ENCODE measurements at places on chromosomes 13 and 19.

DNA sequence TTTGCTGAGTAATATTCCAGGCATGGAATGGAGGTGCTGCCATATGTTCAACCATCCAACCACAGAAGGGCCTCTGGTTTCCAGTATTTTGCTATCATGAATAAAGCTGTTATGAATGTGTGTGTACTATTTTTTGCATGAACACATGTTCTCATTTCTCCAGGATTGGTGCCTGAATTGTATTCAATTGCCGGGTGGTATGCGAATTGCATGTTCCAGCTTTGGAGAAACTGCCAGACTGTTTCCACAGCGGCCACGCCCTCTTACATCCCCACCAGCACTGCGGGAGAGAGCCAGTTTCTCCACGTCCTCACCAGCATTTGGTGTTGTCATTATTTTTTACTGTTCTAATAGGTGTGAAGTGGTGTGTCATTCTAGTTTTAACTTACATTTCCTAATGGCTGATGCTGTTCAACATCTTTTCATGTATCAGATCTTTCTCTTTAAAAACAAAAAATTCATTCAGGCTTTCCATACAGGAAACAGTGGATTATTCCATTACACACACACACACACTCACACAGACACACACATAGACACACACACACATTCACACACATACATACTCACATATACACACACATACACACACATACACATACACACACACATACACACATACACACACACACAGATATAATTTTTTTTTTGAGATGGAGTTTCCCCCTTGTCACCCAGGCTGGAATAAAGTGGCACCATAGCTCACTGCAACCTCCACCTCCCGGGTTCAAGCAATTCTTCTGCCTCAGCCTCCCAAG is 154.1 kb downstream of the PTPRS start:
- DNase-seq = no peak

DNA sequence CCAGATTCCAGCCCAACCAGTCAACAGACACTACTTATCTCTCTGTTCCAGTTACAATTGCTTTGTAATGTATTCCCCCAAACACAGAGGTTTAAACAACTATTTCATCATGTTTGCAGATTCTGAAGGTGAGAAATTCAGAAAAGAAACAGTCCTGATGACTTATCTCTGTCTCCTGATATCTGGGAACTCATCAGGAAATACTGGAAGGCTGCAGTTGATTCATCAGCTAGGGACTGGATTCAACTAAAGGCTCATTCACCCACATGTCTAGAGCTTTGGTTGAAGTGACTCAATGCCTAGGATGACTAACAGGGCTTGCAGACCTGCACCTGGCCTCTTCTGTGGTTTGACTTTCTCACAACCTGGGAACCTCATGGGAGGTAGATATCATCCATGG is 56.6 kb upstream of the GPC6 start:
- no peak for DNase-seq

DNA sequence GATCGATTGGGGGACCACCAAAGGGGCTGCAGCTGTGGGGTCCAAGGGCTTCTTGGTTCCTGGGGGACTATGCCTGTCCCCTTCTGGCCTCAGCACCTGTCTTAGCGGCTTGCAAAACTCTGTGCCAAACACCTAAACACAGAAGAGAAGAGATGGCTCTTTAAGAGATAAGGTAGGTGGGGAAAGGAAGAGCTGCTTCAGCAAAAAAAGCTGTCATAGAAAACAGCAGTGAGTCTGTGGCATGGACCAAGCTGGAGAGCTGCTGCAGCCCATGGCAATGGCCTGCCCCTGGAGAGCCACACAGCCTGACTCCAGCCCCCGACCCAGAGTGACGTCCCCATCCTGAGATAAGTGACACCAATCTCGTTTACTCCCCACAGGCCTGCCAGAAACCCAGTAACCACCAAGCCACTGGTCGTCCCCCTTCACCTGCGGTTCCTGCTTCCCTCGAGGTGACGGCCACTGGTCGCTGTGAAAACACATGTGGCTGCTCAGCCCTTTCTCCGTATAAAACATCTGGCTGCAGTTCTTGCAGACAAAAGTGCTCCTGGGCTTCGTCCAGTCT is 25.0 kb upstream of the NAPA start:
- no peak for DNase-seq

DNA sequence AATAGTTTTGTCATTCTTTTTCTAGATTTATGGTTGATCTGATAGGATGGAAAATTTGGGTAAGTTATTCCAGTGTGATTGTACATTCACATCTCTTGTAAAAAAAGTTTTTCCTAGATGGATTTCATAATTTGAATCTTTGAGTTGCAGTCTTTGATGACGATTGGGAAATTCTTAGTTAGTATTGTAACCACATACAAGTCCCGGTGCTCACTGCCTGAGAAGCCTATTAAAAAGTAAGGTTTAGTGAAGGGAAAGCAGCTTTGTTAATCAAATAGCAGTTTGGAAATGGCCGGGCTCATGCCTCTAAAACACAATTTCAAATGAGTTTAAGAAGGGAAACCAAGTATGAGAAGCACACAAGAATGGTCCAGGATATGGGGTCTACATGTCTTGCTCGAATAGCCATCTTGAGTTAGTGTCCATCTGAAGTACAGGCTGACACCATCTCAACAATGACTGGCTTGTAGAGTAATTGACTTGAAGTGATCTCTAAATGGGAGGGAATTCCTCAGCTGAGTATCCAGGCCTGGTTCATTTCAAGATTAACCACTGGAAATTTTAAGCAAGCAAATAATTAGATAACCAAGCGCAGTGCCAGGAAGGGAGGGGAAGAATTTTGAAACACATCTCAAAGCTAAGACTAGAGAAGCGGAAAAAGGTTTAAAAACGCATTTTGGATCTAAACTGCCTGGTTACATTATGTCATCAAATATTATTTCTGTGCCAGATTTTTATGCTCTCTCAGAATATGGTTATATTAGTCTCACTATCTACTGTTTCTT is 1145.6 kb upstream of the MIR17HG start:
- no peak for DNase-seq

DNA sequence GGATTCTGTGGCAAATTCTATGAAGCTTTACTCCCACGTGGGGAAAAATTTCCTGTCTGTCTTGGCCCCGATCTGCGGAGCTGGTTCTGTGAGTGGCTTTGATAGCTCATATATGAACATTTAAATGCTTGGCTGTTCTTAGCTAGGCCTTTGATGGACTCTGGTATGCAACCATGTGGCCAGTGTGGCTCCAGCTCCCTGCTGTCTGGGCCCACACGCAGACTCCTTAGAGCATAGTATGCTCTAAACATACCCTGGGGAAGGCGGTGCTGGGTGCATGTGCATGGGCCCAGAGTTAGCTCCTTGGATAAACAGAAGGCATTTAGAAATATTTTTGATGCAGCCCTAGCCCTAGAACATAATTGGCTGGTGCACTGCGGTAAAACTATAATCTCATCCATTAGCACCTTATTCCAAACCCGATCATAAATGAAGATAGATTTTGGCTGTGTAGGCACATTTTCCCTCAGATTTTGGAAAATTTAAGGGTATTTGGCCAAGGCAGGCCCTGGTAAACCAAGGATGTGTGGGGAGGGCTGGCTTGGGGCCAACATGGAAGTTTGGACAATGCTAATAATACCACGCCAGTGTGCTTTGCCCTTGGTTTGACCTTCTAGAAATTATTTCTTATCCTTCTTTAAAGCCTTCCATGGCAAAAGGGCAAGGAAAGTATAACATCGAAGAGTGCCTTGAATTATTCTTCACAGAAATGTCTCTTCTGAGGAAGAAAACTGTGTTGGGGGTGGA is 153.5 kb downstream of the LMO7 start:
- no peak for DNase-seq

- DNase-seq = peak; percentile 70
Measured at GRCh38 chr19:54418030-54418929, 3.0 kb downstream of the TTYH1 start.

DNA sequence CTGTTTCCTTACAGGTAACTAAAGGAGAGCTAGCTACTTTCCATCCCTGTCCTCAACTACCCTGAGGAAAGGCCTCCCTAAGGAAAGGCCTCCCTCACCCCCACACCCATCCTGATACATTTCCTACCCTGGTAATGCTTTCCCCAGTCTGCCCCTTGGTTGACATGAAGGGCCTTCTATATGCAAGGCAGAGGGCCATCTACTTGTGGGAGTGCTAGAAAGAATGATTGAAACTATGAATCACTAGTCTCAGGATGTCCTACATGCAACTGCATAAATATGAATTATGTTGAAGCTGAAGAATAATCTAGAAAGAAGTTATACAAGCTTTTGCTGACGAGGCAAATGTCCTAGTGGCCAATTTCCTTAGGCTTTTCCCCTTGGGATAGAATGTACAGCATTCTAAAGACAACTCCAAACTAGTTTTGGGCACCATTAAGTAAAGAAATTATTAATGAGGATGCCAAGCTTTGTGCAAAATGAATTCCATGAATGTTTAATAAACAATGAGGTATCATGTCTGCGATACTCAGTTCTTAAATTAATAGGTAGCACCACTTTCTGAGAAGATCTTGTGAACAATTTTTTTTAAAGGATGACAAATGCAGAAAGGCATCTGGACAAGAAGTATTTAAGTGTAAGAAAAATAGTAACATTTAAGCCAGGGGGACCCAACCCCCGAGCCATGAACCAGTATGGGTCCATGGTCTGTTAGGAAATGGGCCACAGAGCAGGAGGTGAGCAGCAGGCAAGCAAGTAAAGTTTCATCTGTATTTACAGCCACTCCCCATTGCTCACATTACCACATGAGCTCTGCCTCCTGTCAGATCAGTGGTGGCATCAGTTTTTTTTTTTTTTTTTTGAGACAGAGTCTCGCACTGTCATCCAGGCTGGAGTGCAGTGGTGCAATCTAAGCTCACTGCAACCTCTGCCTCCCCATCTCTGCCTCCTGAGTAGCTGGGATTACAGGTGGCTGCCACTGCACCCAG is 223.0 kb downstream of the LHFPL6 start:
- DNase-seq = no peak

DNA sequence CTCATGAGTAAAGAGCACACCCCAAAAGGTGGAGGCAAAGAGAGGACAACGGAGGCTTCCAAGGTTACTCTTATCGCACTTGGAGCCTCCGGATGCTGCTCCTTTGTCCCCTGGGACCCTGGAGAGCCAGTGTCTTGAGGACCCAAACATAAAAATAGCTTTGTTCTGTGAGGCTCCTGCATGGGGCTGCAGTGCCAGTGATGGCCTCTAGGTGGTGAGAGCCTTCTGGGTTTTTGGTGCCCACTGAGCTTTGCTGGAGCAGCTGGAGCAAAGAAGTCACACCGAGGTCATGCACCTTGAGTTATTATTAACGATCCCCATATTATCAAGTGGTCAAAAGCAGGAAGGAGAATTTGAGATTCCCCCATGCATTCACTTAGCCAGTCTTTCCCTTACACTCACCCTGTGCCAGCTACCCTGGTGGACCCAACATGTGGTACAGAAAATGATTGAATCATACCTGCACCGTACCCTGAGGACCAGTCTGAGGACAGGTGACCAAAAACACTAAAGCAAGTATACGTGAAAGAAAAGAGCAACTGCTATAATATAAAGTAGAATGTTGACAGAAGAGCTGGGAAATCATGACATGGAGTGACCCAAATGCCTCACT is 41.5 kb downstream of the ZNF682 start:
- DNase-seq = peak; percentile 49

DNA sequence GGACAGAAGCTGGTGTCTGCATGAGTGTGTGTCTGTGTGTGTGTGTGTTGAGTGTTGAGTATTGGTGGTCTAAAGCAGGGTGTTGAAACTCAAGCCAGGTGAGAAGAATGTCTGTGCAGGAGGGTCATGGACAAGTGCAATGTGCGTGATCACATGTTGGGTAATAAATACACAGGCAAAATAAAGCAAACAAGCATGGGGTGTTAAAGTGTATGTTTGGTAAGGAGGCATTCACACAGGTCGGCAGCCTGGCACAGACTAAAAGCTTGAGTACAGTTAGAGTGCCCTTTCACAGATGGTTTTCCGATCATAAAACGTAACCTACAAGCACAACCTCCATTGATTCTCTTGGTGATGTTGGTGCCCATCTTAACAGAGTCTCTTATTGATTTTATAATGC is 476.9 kb upstream of the KLHL1 start:
- DNase-seq = no peak

- no peak for DNase-seq
Measured at GRCh38 chr13:24207841-24208667, 47.5 kb downstream of the SPATA13 start.

DNA sequence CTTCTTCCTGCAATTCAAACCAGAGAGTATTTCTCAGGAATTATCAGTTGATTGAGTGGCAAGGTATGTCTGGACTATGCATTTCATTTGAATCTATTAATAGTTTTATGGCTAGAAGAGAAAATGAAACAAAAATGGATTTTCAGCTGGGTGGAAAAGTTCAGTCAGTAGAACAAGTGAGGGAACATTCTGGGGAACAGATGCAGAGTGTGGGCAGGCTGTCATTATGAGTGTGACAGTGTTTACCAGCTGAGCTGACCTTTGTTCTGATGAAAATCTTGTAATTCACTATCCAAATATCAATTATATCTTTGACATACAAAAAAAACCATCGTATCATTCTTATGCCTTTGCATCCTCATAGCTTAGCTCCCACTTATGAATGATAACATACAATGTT is 2.6 kb upstream of the CLC start:
- DNase-seq = no peak

DNA sequence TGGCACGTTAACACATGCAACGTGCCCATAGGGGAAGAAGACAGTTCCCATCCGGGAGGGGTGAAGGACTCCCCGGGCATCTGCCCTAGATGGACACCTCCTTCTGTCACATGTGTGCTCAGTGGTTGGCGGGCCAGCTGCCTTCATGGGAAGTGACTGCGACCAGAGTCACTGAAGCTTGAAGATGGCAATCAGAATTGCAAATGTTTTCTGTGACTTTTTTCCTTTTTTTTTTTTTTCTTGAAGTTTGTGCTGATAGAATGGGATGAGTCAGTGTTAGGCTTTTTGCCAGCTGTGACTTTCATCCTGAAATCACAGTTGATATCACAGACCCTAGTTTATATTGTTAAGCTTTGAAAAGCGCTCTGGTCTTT is 109.2 kb upstream of the MCF2L start:
- no peak for DNase-seq

DNA sequence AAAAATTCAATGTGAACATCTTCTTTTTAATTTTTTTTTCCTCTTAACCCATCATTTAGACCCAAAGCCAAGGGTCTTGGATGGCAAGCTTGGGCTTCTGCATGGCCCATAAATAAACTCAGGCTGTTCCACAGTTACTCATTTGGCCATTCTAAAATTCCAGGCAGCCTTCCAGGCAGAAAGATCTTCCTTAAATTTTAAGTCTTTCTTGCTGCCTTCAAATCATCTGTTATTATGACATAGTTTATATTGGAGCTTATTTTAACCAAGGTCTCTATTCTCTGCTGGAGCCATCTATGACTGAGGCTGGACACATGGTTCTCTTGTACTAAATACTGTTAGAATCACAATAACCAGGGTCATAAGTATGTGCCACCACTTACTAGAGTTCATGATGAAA is 317.3 kb upstream of the MAB21L1 start:
- DNase-seq = no peak

- peak; percentile 52 for DNase-seq
Measured at GRCh38 chr19:42568006-42568405, 26.7 kb downstream of the CEACAM8 start.

Data from NB4 (cell line).